Activated CD4-positive, alpha-beta T cell treated with anti-CD3 and anti-CD28 coated beads for 36 hours (primary cell): ENCODE measurements at places on chromosomes 2 and 18. TPM values are rescaled to one million over a fixed set of nuclear protein-coding genes. Genes with fewer than 3 reads are reported as not detected.
A peak's percentile ranks its signal among the peaks of the same experiment; 100 is the strongest.

DNA sequence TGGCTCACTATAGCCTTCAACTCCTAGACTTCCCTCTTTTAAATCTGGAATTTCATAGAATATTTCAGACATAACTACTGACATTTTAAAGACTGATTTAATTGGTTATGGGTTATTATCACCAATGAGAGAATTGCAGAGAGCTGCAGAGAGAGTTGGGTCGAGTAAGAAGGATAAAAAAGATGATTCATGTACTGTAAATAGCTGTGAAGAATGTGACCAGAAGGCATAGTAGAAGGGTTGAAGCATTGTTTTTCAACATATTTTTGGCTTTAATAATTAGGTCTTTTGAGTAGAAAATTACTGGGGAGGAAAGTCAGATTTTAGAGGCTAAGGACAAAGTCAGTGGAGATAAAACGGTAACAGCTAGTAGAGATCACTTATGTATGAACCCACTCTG, 503.2 kb upstream of the SLC8A1 start:
- DNase-seq = no peak

- DNase-seq = no peak
Measured at GRCh38 chr2:2825062-2825461, 494.0 kb upstream of the MYT1L start.

TBR1 gene
- total RNA-seq = 0.04 TPM

- no peak for DNase-seq
Measured at GRCh38 chr18:79643054-79643984, 36.3 kb upstream of the CTDP1 start.

TEKT4 gene
- not detected for total RNA-seq

ZNF892 gene
- 3.2 TPM for total RNA-seq

- DNase-seq = no peak
Measured at GRCh38 chr2:162365392-162365791, 21.5 kb downstream of the GCA start.

GRCh38 chr2:229679393-229680125, 34.8 kb downstream of the DNER start:
- no peak for DNase-seq

DNA sequence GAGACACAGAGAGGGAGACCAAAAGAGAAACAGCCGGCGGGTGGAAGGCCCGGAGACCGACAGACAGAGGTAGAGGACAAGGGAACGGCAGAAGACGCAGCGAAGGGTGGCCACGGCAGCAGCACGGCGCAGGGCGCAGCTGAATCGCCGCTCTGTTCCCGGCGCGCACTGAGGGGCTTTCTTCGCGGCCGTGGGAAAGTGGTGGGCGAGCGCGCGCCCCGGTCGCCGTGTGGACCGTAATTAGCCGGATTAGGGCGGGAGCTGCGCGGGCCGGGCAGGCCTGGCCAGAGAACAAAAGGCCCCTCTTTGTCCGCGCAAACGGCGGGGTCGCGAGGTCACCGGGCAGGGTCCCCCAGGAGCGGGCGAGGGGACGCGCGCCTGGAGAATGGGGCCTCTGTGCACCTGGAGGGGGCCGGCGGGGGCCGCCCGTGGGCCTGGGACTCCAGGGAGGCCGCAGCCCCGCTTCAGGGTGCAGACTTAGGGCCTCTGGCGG, 158.3 kb downstream of the ZFP36L2 start:
- DNase-seq = no peak

- DNase-seq = no peak
Measured at GRCh38 chr2:239081046-239081445, 233.2 kb downstream of the TWIST2 start.

DNA sequence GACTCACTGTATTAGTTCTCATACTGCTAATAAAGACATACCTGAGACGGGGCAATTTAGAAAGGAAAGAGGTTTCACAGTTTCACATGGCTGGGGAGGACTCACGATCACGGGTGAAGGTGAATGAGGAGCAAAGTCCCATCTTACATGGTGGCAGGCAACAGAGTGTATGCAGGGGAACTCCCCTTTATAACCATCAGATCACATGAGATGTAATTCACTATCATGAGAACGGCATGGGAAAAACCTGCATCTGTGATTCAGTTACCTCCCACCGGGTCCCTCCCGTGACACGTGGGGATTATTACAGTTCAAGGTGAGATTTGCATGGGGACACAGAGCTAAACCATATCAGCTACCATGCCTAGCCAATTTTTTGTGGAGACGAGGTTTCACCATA, 168.2 kb downstream of the NEDD4L start:
- DNase-seq = no peak

- no peak for DNase-seq
Measured at GRCh38 chr18:41501848-41502247, 453.2 kb upstream of the PIK3C3 start.

GRCh38 chr2:230664128-230664527, 48.5 kb upstream of the CAB39 start:
- DNase-seq = peak; percentile 61

PDE1A gene
- total RNA-seq = not detected

DNA sequence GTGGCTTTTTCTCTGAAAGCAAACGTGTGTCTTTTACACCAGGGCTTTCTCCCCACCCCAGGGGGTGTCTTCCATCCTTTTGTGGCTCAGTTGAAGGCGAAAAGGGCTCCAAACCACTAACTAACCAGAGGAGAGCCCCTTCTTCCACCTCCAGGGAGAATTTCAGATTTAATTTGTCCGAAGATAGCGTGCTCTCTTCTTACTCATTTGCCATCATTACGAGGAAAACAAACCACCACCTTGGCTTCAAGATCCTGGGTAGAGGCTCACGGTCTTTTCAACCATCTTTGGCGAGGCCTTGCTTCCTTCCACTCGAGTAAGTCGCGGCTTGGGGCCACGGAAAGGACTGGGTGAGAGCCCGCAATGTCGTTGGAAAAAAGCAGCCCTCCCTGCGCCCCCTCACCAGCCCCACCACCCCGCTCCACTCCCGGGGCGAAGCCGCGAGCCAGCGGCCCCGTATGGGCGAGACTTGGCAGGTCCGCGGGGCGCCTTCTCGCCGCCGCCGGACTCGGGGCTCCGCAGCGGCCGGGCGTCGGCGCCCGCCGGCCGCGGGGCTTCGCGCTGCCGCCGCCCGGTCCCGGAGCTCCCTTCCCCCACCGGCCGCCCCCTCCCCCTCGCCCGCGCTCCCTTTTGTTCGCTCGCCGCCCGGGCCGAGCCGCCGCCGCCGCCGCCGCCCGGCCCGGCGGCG, 1.7 kb upstream of the ZNF532 start:
- DNase-seq = peak; percentile 32
